ENCODE measurements at places on chromosomes 4 and X. TPM values are rescaled to one million over a fixed set of nuclear protein-coding genes. Genes with fewer than 3 reads are reported as not detected.
A peak's percentile ranks its signal among the peaks of the same experiment; 100 is the strongest.

GRCh38 chr4:185424905-185425646 lies 688 bp downstream of the UFSP2 start:
- DNase-seq = peak; percentile 23

DNA sequence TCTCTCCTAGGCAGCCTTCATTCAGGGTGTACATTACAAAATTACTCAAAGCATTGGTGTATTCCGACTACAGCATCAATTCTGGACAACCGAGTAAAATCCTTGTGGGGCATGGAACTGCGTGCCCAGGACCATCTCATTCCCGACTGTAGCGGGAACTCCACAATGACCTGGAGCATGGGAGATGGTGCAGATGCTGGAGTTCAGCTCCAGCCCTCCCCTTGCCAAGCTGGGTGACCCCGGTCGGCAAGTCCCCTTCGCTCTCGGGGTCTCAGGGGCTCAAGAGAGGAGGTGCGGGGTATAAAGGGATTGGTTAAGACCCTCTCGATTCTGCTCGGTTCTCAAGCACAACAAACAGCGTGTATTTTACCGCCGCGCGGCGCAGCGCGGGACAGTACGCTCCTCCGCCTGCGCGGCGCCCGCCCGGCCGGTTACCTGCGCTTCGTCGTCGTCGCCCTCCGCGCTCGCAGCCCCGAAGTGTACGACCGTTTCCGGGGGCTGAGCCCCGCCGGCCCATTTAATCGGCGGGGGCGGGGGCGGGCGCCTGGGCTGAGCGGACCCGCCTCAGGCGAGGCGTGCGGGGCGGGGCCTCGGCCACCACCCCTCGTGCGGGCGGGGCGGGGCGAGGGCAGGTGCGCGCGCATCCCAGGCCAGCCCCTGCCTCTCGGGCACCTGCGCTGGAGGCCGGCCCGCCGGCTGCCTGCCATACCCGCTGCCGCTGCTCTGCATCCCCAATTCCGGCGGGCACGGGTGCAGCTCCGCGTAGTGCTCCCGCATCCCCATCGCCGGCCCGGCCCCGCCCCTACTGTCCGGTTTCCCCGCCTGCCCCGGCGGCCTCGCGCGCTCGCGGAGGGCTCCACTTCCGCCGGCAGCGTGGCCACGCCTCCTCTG lies at the start of gene G6PD:
TSS of gene G6PD (minus strand) at position 493 of the 891 bp plus-strand sequence. CDS start 691 bp downstream, outside the sequence.
- DNase-seq = no peak

- DNase-seq = no peak
Measured at GRCh38 chr4:110510277-110510676, 34.3 kb downstream of the ENPEP start.

GRCh38 chrX:119229253-119229615 lies 6.9 kb upstream of the PGRMC1 start:
- no peak for DNase-seq

- no peak for DNase-seq
Measured at GRCh38 chrX:32525234-32525633, 686.1 kb downstream of the DMD start.

GRCh38 chrX:31508338-31508737 lies 436.5 kb upstream of the FTHL17 start:
- DNase-seq = peak; percentile 56

GRCh38 chr4:156901871-156902270 lies 69.7 kb downstream of the PDGFC start:
- no peak for DNase-seq

GRCh38 chr4:147019091-147019490 lies 73.4 kb upstream of the TTC29 start:
- peak; percentile 49 for DNase-seq

DNA sequence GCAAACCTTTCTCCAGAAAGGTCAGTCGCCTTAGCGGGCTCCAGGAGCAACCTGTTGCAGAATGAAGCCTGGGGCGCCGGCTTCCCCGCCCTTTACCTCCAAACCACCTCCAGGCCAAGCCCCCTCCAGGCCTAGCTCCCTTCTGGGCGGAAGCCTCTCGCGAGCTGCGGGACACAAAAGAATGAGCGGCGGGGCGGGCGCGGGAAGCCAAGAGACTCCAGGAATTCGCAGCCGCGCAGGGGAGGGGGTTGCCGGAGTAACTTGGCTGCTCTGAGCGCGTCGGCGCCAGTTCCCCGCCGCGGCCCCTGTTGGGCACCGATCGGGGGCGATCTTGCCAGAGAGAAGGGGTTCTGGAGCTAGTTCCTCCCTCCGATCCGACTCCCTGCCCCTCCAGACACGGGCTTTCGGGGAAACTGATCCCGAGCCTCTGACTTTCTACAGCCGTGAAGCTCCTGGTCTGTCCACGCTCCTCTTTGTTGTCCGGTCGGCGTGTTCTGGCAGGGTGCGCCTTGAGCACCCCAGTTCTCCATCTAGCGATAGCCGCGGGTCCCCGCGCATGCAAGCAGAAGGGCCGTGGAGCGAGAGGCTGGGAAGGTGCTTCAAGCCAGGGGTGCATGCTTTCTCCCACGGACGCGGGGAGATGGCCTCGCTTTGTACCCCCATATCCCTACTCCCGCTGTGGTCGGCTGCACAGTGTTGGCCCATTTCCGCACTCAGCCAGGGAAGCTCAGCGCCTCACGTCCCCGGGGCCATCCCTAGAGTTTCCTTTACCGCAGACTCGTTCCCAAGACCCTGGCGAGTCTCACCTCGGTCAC lies 1.2 kb downstream of the PROM1 start:
- peak; percentile 28 for DNase-seq

DNA sequence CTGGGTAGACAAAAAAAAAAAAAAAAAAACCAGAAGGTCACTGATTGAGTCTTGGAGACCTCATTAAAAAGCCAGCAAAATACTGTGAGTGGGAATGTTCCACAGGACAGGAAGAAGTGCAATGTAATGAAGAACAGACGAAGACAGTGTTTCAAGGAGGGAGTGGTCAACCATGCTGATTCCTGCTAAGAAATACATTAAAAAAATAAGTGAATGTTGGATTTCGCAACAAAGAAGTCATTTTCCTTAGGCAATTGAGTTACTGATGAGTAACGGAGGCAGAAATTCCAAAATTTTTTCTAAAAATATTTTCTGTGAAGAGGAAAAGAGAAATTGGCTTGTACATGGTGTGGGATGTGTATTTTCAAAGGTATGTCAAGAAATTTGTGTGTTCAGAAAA lies 94.3 kb upstream of the FAM47B start:
- peak; percentile 13 for DNase-seq

GRCh38 chrX:119539872-119540271 lies 25.3 kb downstream of the STEEP1 start:
- DNase-seq = no peak

DNA sequence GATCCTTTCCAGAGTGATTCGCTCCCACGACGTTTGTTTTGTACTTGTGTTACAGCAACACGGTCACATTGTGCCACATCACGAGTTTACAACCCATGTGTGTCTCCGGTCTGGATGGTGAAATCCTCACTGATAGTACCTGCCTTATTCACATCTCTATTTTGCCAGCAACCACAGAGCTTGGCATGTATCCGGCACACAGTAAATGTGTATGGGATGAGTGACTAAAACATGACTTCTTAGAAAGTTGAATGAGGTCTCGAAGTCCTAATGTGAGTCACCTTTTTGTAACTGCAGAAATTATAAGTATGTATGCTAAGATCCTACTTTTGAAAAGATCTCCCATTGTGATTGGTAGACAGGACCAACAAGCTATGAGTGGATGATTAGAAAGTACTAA lies 7.5 kb downstream of the STOX2 start:
- no peak for DNase-seq

- no peak for DNase-seq
Measured at GRCh38 chrX:13474164-13474516, 95.3 kb upstream of the EGFL6 start.

DNA sequence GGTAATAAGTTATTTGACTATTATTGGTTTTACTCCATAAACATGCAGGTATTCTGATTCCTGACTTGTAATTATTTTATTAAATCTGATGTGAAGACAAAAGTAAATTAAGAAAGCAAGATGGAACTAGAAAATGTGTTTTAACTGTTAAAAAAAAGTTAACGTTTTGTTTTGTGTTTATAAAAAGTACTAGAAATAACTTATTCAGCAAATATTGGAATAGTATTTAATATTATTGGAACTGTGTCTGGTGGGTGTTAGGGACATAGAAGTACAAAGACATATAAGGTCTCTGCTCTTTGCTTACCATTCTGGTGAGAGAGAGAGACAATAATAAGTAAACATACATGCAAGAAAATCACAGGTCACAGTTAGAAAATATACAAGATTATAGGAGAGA lies 15.7 kb downstream of the TIFA start:
- no peak for DNase-seq

- no peak for DNase-seq
Measured at GRCh38 chr4:65665771-65666523, 4.3 kb downstream of the EPHA5 start.

GRCh38 chr4:113478032-113478431 lies 283.5 kb downstream of the CAMK2D start:
- no peak for DNase-seq

DNA sequence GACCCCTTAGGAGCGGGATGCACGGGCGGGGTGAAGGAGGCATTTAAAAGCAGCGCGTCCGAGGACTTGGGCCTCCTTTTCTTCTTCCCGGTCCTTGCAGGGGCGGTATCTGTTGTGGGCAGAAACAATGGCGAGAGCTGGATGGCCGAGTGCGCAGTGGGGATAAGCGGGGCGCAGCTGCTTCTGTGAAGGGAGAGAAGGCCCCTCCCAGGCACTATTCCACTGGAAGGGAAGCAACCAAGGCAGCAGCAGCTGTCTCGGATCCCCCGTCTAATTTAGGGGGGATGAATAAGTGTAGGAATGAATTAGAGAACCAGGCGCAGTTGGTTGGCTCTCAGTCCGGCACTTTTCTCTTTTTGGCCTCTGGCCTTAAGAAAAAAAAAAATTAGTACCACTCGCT lies 995 bp downstream of the SMARCA5 start:
- peak; percentile 9 for DNase-seq

- peak; percentile 25 for DNase-seq
Measured at GRCh38 chr4:76377911-76378310, 43.0 kb downstream of the CCDC158 start.

- peak; percentile 38 for DNase-seq
Measured at GRCh38 chr4:61772126-61772525, 572.0 kb downstream of the ADGRL3 start.

DNA sequence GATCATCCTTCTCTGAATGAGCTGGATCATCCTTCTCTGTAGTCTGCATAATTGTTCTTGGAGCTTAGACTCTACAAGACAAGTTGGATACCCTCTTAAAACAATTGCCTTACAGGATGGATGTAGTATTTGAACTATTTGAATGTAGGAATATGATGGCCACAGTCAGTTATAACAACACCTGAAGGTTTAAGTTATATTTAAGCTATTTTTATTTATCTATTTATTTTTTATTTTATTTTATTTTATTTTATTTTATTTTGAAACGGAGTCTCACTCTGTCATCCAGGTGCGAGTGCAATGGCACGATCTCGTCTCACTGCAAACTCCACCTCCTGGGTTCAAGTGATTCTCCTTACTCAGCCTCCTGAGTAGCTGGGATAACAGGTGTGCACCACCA lies 149.9 kb upstream of the SLIT2 start:
- no peak for DNase-seq

GRCh38 chr4:149555146-149555545 lies 260.5 kb downstream of the IQCM start:
- DNase-seq = peak; percentile 67

- DNase-seq = peak; percentile 85
Measured at GRCh38 chr4:37561803-37562207, 124.4 kb downstream of the RELL1 start.

DNA sequence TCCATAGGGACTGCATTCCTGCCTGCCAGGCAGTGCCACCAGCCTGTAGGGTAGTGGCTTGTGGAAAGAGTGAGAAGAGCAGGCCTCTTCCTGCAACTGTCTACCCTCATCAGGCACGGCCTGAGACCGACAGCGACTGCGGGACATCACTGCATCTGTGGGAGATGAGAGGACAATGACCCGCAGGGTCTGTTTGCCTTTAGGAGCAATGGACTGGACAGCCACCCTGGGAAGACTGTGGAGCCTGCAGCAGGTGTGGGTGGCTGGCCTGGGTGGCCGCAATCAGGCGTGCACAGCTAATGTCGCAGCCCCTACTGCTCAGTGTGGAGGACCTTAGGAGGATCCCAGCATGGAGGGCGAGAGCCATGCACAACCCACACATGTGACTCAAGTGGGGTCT lies 227.9 kb downstream of the PTTG2 start:
- no peak for DNase-seq

DNA sequence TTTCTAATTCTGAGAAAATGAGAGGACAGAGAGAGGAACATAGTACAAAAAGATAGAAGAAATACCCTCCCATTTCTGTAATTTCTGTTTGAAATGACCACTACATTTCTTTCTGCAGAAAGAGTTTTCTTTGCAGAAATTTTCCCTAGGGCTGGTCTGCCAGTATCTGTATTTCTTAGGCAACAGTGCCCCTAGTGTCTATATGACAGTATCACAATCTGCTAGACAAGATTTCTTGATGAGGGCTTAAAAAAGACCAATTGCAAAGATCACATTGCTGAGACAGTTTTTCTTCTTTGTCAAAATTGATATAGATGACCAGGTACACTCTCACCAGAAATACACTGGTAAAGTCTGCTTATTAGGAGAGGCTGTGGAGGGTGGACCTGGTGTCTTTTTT lies 81.0 kb upstream of the ZDHHC15 start:
- DNase-seq = peak; percentile 18

DNA sequence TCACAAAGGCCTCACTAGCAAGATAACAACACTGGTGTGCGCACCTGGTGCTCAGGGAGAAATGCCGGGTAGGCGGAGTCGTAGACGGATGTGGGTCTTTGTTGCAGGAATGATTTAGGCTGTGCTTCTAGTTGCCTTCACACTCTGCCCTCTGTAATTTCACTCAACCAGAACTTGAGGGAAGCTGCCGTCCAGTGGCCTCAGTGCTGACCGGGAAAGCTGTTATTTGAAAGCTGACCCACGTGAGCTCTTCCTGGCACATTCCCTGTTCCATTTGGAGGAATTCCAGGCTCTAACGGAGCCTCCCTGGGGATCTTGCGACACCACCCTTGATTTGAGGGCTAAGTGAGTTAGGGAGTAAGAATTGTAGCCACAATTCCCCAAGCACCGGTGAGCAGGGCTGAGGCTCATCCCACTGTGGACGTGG lies 15.9 kb downstream of the SH3TC1 start:
- peak; percentile 94 for DNase-seq

DNA sequence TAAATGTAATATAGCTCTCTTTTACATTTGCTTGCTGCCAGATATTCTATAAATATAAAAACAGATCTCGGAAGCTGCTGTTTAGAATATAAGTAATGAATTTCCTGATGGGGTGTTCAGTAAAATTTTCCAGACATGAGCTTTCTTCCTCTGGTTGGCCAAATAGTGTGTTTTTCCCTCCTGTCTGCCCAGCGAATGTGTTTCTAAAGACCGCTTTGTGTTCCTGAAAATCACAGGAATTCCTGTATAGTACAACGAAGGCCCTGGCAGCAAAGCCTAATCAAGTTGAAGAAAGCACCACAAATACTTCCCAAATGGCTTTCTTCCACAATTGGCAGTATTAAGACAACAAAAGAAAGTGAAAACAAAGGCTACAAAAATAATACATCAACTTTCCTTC lies 494.1 kb downstream of the INPP4B start:
- DNase-seq = no peak

GRCh38 chrX:28584025-28584424 lies 3.2 kb upstream of the IL1RAPL1 start:
- no peak for DNase-seq

UGT2B28 gene
- not detected for total RNA-seq

GRIA3 gene
- total RNA-seq = under 0.01 TPM

EXOC1L gene
- total RNA-seq = not detected

FGG gene
- total RNA-seq = 0.20 TPM

PF4V1 gene
- 13.5 TPM for total RNA-seq

GPR34 gene
- not detected for total RNA-seq

SPATA18 gene
- total RNA-seq = 20.8 TPM

LARP7 gene
- 52.4 TPM for total RNA-seq

SMIM31 gene
- 0.05 TPM for total RNA-seq

GLUD2 gene
- total RNA-seq = 3.5 TPM

FGA gene
- total RNA-seq = 0.17 TPM

Measured in renal cortical epithelial cell (primary cell).